HL-60 (cell line): ENCODE measurements at places on chromosomes 5 and 9.

DNA sequence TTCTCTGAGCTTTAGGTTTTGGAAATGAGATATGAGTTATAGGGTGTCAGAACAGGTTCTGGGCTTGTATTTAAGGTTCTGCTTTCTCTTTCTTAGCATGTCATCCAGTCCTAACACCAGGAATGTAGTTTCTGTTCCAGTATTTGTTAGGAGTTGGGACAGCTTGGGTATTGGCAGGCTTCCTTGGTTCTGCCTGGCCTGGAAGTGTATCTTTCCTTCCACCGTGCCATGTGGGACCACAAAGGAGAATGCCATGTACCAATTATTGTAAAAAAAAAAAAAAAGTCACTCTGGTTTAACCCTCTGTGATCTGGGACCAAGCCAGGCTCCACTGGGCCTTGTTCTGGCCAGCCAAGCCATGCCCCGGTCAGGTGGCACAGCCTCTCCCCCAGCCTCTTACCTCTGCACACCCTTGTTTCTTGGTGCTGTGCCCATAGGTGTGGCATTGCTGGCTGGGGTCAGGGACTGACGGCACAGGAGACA lies 47.8 kb downstream of the ARHGAP26 start:
- no peak for DNase-seq

DNA sequence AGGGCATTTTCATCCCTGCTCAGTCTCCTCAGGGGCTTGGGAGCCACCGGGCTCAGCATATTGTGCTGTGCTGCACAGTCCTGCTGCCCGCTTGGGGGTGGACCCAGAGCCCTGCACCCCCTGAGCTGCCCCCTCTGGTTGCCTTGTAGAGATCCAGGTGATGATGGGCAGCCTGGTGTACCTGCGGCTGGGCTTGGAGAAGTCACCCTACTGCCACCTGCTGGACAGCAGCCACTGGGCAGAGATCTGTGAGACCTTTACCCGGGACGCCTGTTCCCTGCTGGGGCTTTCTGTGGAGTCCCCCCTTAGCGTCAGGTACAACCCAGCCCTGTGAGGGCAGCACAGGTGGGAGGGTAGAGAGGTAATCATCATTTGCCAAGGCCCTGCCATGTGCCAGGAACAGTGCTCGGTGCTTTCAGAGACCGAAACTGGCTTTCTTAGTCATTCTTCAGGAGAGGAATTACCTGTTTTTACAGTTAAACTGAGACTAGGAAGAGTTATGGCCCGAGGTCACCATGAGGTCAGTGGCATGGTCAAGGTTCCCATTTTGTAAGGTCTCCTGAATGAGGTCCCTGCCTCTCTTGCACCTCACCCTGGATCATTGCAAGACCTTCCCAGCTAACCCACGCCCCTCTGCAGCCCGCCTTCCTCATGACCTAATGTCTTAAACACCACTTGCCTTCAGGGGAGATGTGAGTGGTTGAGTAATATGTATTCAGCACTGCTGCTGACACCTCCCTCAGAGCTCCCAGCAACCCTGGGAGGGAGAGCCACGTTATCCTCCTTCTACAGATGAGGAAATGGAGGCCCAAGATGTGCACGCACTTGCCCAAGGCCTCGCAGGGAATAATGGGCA lies 7.5 kb downstream of the NHP2 start:
- peak; percentile 59 for DNase-seq

- DNase-seq = no peak
Observed at GRCh38 chr5:79685627-79686026, 4.0 kb upstream of the CMYA5 start.

DNA sequence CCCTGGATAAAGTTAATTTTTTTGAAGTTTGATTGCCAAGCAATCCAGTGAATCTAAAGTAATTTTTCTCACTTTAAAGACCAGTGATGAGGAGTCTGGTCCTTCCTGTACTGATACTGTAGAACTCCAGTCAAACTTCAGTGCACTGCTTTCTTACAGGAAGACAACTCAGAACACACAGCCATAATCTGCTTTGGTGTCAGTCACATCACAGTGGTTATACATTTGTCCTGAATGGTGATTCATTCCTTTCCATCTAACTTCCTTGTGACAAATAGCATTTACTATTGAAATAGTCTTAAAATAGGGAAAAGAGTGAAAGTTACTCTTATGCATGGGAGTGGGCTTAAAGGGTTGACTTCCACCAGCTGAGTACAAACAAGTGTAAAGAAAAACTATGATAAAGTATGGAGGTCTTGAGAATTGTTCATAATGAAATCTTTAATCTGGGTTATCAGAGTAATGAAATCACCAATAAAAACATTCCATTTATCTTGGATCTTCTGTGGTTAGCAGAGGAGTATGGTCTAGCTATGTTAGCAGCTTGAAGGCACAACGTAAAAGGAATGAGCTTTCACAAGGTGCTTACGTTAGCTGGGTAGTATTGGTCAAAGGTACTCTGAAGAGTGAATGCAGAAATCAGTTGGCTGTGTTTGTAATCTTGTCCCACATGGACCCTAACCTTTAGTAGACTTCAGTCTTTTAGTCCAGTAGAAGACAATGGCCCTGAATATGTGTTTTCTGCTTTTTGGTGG lies 41.5 kb downstream of the DCP2 start:
- DNase-seq = no peak

DNA sequence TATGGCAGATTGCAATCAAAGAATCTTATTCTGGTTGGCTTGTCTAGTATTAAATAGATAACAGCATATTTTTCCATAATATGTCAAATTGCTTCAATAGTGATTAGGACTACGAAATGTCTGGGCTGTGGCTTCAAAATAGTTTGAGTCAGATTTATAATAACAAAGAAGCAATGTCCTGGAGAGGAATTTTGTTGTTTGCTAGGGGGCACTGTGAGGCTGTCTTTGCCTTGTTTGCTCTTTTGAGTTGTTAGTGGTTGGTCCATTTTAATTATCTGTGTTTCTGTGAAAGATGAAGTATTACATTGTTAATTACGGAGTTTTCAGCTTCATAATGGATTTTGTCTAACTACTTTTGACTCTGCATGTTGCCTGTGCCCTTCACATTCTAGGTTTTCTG lies 713.6 kb downstream of the TLE4 start:
- DNase-seq = no peak

GRCh38 chr9:93261735-93262523 lies 78.0 kb downstream of the WNK2 start:
- DNase-seq = no peak

GRCh38 chr9:132591751-132592314 lies 9.4 kb downstream of the BARHL1 start:
- no peak for DNase-seq

DNA sequence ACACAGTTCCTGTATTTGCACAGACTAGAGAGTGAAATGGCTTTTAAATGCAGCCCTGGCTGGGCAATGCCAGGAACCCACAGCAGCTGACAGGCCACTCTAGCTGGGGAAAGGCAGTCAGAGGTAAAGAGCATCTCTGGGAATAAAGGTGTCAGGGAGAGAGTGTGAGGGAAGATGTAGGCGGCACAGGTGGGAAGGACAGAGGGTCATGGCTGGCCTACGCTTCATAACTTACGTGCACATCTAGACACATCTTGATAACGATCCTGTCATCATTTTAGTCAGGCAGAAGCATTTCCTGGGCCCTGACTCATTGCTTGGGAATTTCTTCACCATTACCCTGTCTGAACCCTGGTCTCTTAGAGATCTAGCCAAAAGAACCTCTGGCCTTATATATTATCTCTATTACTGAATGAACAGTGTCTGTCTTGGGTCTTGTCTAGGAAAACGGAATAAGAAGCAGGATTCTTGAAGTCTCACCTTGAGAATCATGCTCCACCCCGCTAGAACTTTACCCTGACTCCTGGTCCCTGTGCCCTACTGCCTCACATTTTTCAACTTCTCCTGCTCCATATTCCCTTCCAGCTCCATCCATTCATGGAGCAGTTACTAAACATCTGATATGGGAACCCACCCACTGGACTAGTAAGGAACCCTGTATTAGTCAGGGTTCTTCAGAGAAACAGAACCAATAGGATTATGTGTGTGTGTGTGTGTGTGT lies 106.4 kb upstream of the ELL2 start:
- no peak for DNase-seq
